Lung microvascular endothelial cell (primary cell): ENCODE measurements at places on chromosomes 4 and X. TPM values are rescaled to one million over a fixed set of nuclear protein-coding genes. Genes with fewer than 3 reads are reported as not detected.

Gene BST1
- total RNA-seq = 44.7 and 59.3 TPM in 2 replicates

Gene ETDB
- total RNA-seq = not detected in 2 replicates

Gene CLNK
- total RNA-seq = not detected in 2 replicates

Gene TIGD4
- not detected in 2 replicates for total RNA-seq

Gene MAOB
- not detected in 2 replicates for total RNA-seq

Gene NOP14
- total RNA-seq = 14.6 and 16.1 TPM in 2 replicates

Gene KCND1
- 0.20 and 0.22 TPM in 2 replicates for total RNA-seq
